ENCODE measurements at places on chromosomes 11 and 22.

GRCh38 chr11:118910309-118911112, 15.2 kb downstream of the BCL9L start:
- DNase-seq: no peak

- no peak for DNase-seq
Observed at GRCh38 chr11:93783362-93783761, 720 bp upstream of the MED17 start.

- DNase-seq: no peak
Observed at GRCh38 chr11:86500500-86501140, 125.9 kb downstream of the CCDC81 start.

GRCh38 chr11:64510759-64511158, 80.3 kb upstream of the SLC22A12 start:
- no peak for DNase-seq

- DNase-seq: no peak
Observed at GRCh38 chr11:119210050-119210449, 3.9 kb downstream of the CBL start.

DNA sequence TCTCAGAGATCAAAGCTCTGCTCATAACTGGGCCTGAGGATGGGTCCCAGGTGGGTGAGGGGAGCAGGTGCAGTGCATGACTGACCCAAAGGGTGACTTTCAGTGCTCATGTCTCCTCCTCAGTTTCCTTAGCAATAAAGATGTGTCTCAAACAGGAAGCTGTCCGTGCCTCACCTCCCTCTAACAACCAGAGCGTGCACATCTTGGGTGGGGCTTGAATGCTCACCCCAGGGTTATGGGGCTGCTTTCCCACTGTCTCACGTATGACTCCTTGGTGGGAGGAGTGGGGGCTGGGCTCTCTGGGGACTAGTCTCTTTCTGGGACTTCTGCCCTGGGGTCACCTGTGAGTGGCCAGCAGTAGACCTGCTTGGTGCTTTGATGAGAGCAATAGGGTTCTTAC, 53.9 kb upstream of the PHOX2A start:
- DNase-seq: no peak

DNA sequence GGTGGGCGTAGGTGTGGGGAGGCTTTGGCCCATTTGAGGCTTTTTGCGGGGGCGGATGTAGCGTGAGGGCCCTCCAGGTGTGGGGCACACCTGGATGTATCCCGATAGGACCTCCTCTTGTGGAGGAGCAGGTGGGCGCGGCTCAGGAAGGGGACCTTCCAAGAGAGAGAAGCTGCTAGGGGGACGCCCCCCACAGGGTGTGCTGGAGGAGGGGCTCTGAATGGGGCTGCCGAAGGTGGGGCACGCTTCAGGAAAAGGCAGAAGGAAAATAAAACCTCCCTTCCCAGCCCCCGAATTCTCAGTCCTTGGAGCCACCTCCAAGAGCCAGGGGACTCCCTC, 621 bp downstream of the SGSM1 start:
- DNase-seq: no peak

DNA sequence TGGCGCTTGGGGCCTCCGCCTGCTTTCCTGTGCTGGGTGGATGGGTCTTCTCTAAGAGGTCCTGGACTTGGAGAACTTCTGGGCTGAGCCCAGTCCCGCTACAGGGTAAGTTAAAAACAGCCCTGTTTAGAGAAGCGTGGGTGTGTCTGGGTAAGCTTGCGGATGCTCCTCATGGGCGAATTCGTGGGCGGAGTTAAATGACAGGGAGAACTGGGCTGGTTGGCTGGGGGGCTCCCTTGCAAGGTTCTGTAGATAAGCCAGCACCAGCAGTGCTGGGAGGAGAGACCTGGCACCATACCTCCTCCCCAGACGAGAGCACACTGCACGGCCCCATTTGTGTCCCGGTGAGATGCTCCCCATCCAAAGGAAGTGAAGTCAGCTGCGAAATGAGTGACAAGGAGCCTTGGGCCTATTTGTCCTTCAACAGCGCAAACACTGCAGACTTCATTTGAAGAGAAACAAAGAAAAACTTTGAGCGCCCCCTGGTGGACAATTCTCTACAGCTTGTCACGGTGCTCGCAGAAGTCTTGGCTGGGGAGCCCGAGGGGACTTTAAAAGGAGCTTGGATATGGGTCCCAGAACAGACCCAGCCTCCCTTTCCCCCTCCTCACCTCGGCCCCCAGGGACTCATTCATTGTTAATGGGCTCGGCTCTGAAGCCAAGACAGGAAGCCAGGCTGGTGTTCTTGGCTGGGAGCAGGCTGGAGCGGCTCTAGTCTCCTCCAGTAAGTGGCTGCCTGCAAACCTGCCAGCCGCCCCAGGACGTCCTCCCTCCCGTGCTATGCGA, 39.5 kb downstream of the TP53I11 start:
- DNase-seq: peak; percentile 74

DNA sequence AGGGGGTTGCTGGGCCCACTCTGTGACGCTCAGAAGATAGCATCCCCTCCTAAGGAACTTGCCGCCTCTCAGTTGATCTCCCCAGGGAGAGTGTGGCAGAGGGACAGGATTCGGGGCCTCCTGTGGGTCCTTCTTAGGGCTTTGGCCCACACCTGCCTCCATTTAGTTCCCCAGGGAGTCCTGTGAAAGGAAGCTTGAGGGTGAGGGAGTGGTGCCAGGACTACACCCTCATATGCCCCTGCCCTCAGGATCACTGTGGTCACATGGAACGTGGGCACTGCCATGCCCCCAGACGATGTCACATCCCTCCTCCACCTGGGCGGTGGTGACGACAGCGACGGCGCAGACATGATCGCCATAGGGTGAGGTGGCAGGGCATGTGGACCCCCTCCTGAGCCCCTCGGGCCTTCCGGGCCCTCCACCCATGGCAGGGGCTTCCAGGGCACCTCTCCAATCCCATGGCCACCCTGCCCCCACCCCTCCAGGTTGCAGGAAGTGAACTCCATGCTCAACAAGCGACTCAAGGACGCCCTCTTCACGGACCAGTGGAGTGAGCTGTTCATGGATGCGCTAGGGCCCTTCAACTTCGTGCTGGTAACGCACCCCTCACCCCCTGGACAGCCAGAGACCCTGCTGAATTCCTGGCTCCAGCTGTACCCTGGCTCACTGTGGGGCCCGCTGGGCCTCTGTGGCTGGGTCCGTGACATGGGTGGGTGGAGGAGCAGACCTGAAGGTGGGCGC, 3.5 kb downstream of the INPP5J start:
- no peak for DNase-seq

GRCh38 chr11:72239849-72240460, 4.0 kb downstream of the PHOX2A start:
- DNase-seq: no peak

DNA sequence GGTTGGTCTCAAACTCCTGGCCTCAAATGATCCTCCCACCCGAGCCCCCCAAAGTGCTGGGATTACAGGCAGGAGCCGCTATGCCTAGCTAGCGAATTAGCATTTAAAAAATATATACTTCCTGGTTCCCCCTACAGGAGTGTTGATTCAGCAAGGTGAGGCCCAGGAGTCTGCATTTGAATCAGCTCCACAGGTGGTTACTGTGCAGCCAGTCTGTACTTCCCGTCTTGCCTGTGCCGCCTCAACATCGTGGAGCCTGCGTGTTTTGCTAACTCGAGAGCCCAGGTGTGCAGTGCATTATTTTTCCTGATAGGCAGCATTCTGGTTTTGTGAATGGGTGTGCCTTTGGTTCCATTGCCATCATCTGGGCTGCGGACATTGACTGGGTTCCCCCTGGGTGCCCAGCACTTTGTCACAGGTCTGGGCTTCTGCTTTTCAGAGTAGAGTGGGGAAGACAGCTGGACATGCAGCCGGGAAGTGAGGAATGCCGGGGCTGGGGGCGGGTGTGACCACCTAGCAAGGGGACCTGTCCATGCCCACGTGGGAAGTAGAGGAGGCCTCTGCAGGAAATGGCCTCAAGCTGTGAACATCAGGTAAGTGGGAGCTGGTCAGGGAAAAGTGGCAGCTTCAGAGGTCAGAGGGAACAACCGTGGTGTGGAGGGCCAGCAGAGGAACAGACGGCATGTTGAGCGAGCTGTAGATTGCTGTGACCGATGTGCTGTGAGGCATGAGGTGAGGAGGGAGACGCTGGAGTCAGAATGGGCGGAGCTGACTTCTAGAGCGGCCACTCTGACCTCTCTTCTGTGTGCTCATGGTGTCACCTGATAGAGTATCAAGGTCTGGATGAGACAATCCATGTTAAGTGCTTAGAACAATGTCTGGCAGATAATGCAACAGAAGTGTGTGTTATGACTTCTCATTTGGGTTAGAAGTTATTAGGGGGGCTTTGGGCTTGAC, 42.2 kb downstream of the PPFIA1 start:
- no peak for DNase-seq

DNA sequence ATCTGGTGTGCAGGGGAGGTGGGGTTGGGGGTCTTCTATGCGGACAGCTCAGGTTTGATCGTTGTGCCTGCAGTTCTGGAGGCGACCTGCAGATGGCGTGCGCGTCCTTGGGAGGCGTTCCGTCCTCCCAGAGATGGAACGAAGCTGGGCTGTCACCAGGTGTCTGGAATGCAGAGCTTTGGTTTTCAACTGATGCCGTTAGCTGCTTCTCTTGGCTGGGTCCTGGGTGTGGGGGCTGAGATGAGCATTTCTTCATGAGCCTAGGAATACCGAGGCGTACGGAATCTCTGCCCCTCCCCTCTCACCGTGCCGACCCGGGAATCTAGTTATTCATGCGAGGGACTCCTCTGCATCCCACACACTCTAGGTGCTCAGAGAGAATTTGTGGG, 98.6 kb downstream of the CEP164 start:
- DNase-seq: peak; percentile 63

DNA sequence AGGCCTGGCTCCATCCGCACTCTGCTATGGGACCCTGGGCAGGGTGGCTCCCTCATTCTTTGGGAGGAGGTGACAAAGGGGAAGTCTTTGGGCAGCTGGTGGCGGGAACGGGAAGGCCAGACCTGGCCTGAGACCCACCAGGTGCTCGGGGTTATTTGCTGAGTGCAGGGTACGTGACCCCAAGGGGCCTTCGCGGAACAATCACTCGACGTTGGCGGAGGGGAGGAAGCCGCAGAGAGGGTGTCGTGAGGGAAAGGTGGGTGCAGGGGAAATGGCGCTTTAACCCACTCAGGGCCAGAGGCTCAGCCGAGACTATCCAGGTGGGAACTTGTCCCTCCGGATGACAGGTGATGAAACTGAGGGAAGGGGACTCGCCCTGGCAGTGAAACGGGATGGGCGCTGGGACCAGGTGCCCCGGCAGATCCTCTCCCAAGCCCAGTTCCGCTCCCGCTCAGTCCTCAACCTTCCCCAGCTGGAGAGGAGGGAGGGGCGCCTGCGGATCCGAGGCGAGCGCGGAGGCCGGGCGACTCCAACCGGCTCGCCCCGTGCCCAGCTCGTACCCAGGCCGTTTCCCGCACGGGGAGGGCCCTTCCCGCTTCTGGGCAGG, 911 bp downstream of the A4GALT start:
- DNase-seq: no peak

- DNase-seq: no peak
Observed at GRCh38 chr22:21682385-21683175, 16.8 kb downstream of the PPIL2 start.

- no peak for DNase-seq
Observed at GRCh38 chr11:107696140-107696539, 15.7 kb downstream of the SLN start.

DNA sequence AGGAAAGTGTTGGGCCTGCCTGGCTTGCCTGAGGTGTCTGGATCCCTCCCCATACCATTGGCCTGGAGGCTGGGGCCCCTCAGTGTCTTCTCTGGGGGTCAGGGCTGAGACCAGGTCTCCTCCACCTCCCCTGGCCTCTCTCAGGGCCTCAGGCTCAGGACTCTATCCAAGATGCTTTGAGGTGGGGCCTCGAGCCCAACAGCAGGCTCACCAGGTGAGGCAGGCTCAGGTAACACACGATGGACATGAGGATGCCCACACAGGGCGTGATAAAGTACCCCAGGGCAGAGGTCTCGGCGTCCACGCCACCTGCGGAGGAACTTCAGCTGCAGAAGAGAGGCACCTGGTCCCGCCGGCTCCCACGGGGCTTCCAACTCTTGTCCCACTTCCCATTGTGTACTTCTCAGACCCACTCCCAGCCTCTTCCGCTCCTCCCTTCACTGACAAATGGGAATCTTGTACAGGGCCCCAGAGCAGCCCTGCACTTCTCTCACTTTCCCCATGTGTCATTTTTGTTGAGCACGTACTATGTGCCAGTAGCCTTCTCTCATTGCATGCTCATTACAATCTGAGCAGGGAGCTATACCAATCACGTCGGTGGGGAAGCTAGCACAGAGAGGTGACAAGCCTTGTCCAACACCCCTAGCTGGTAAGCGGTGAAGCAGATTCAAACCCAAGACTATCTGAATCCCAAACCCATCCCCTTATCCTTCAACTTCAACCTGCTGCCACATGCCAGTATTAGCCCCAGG, 3.8 kb downstream of the SLC29A2 start:
- no peak for DNase-seq

GRCh38 chr11:106627694-106628093, 390.6 kb downstream of the GUCY1A2 start:
- no peak for DNase-seq

DNA sequence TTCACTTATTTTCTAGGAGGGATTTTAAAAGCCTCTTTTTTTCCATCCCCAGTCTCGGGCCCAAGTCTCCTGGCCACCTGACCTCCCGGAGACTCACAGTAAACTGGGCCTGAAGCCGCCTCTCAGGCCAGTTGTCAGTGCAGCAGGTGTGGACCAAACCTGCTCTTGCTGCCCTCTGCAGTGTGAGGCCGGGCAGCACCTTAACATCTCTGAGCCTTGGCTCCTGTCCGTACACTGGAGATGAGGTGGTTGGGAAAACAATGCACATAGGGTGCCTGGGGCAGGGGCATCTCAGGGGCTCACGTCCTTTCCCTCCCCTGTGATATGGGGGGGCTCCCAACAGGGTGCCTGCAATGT, 45.1 kb downstream of the PHF21B start:
- no peak for DNase-seq

DNA sequence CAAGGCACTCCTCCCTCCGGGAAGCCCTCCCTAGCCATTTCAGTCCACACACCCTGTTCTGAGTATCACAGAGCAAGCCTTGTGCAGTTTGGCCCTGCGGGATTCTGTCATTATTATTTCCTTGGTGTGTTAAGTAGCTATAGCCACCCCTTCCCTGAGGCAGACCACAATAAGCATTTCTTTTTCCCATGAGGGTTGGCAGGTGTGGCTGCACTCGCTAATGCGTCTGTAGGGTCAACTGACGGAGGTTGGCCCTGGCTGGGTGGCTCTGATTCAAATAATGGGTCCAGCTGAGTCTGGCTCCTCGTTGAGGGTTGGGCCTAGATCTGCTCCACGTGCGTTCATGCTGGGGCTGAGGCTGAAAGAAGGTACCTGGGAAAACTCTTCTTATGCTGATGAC, 5.1 kb downstream of the F2 start:
- DNase-seq: no peak

All from activated naive CD4-positive, alpha-beta T cell (primary cell).